Right renal cortex interstitium (tissue), 3 donors: ENCODE measurements at places on chromosomes 7 and 10. TPM values are rescaled to one million over a fixed set of nuclear protein-coding genes. Genes with fewer than 3 reads are reported as not detected.

MRC1 gene
- polyA plus RNA-seq, result 11.3 TPM

AQP1 gene
- 258 TPM for polyA plus RNA-seq

PIP gene
- polyA plus RNA-seq, result not detected

RBM28 gene
- polyA plus RNA-seq, result 44.7 TPM

NUTM2B gene
- polyA plus RNA-seq, result 3.1 TPM
